ENCODE measurements at places on chromosomes 13 and 19. TPM values are rescaled to one million over a fixed set of nuclear protein-coding genes. Genes with fewer than 3 reads are reported as not detected.

GRCh38 chr13:84238381-84238780 lies 356.1 kb upstream of the SLITRK1 start:
- DNase-seq, result no peak

GRCh38 chr19:5607318-5608275 lies 15.0 kb downstream of the SAFB2 start:
- DNase-seq, result no peak

DNA sequence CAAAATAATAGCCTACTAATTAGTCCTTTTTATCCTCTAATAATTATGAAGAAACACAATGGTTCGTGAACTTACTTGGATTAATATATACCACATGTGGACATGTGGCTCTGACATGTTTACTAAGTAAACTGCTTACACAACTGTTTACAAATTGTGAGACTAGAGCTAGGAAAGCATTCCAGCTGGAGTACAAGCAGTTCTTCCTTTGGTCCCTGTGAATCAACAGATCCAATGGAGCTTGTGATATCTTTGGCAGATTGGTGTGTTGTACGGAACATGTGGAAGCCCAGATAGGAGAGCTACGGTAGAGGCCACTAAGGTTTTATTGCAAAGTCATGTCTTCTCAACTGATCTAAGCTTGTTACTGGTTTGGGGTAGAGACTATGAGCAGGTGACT lies 145.5 kb upstream of the SPRY2 start:
- DNase-seq, result no peak

GRCh38 chr13:76953968-76954367 lies 5.7 kb downstream of the ACOD1 start:
- DNase-seq, result no peak

Gene ETV2
- 0.39 TPM for total RNA-seq

Gene SBK2
- total RNA-seq, result not detected

Gene MYADM
- total RNA-seq, result 26.7 TPM

DNA sequence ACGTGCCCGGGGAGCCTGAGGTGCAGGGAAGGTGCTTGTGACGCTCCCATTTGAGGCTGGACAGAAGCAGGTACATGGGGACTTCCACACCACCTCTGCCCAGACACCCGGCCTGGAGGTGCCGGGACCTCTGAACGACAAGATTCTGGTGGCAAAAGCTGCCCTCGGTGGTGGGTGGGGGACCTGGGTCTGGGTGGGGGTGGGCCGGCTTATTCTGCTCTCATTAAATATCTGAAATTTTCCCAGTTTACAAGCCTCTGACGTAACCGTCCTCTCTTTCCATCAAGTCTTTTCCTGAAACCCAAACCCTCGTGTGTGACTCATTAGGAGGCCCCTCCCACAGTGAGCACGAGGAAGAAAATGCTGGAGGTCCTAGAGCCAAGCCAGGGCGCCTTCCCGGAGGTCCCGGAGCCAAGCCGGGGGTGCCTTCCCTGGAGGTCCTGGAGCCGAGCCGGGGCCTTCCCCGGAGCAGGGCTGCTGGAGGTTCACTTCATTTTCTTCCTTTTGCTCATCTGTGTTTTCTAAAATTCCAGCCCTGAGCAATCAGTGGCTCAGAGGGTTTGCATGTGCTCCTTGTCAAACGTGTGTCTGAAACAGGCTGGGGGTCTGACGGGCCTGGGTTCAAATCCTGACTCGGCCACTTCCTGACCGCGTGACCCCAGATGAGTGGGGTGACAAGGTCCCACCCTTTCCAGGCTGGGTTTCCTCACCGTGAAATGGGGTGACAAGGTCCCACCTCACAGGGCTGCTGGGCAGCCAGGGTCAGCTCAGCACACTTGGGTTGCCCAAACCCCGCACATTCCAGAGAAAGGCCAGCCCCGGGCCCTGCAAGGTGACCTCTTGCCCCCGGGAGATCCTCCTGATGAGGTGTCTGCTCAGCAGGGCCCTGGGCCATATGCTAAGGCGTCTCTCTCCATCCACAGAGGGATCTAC lies 10.0 kb downstream of the CFD start:
- peak; percentile 85 for DNase-seq

Gene SAE1
- 272 TPM for total RNA-seq

DNA sequence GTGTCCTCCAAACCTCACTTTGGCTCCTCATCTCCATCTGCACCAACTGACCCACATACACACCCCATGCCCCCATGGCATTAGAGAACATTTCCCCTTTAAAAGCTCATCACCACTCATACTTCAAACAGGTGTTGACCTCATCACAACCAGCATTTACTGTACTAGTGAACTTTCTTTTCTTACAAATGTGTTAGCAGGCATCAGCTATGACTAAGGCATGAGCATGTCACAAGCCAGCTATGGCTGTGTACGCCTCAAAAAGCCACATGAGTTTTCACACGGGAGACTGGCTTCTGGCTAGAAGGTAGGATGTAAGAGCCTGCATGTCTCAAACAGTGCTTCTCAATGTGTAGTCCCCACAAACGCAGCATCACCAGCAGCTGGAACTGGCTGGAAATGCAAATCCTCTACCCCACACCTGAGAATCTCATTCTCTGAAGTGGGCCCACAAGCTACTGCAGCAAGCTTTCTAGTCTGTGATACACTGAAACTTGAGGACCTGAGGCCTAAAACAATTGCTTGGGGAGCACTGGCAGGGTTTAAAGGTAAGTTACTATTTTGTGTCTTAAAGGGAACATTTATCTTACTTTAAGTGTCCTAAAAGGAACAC lies 66.8 kb downstream of the TUBGCP3 start:
- DNase-seq, result no peak

DNA sequence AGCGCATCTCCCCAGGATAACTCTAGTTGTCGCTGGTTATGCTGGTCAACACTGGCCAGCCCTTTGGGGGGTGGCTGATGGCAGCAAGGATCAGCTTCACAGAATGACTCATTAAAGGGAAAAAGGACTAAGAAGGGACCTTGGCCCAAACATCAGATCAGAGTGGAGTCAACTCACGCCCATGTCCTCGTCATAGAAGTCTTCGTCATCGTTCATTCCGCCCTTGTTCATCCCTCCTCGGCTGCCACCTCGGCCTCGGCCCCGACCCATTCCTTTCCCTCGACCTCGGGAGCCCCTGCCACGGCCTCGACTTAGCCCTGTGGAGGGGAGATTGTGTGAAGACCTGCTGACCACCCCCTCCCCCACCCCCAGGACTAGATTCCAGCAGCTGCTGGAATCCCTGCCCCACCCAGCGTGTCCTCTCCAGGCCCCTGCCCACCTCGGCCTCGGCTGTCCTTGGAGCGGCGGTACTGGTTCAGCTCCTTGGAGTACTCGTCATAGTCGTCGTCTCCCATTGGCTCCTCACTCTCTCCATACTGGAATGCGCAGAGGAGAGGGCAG lies 28.6 kb downstream of the ZC3H4 start:
- DNase-seq, result no peak

DNA sequence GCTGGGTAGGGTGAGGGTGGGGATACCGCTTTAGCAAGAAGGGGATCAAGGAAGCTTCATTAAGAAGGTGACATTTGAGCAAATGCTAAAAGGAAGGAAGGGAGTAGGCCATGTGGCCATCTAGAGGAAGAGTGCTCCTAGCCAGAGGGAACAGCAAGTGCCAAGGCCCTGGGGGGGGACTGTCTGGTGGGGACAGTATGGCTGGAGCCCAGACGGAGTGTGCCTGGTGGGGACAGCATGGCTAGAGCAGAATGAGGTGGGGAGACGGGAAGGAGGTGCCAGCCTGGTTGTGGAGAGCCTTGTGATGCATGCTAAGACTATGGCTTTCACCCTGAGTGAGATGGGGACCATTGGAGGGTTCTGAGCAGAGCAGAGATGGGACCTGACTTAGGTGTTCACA lies 2.1 kb upstream of the TGFB1 start:
- no peak for DNase-seq

DNA sequence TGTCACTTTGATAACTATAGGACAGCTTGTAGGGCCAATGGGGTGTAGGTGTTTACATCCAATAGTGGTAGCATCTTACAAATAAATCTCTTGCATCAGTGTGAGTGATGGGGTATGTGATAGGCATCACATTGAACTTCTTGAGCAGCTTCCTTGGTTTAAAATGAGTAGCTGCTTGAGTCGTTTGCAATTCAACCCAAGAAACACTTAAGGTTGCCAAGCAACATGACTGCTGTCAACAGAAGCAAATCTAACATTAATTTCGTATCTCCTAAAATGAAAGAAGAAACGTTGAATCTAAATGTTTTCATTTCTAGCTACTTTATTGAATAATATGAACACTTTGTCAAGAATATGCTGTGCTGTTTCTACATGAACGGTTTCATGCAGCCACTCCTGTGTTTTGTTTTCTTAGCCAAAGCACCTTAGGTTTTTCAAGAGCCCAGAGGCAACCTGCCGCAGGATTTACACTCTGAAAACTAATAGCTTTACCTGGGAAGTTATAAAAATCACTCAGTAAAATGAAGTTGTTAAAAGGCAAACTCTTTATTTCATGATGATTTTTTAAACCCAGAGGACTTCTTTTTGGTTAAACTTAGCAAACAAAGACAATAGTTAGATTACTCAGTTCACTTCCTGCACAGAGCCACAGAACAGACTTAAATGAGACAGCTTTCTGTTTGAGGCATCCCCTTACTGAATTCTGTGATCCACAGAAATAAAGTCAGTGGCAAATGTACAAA lies 305.2 kb downstream of the MTUS2 start:
- DNase-seq, result no peak

Gene SOHLH2
- total RNA-seq, result not detected

DNA sequence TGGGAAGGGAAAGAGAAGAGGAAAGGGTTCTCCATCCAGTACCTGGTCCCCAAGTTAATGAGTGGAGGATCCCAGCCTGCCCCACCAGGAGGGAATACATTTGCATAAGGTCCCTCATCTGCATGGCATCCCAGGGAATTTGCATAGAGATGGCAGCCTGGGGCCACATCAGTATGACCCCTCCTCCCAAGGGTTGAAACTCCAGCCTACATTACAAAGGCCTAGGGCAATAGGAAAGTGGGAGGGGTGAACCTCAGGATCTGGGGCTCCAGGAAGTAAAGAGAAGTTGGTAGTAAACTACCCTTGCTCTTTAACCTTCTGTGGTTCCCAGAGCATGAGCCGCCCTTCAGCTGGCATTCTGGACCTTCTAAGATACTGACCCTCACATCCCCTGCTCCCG lies 6.8 kb upstream of the NECTIN2 start:
- DNase-seq, result no peak

Gene MEGF8
- total RNA-seq, result 12.9 TPM

GRCh38 chr19:2059422-2060201 lies 8.6 kb upstream of the MKNK2 start:
- peak; percentile 88 for DNase-seq

Gene LIM2
- total RNA-seq, result not detected

Gene FAM124A
- total RNA-seq, result 0.10 TPM

DNA sequence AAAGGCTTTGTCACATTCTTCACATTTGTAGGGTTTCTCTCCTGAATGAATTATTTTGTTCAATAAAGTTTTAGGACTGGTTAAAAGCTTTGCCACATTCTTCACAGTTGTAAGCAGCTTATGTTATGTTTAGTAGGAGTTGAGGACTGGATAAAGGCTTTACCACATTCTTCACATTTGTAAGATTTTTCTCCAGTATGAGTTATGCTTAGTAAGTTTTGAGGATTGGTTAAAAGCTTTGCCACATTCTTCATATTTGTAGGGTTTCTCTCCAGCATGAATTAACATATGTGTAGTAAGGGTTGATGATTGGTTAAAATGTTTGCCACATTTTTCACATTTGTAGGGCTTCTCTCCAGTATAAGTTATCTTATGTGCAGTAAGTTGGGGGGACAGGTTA lies 79.9 kb downstream of the ZNF431 start:
- DNase-seq, result no peak

GRCh38 chr13:24112791-24113190 lies 47.7 kb upstream of the SPATA13 start:
- DNase-seq, result no peak

GRCh38 chr13:38849315-38849714 lies 141.3 kb downstream of the STOML3 start:
- DNase-seq, result peak; percentile 2

Gene LACC1
- 15.7 TPM for total RNA-seq

DNA sequence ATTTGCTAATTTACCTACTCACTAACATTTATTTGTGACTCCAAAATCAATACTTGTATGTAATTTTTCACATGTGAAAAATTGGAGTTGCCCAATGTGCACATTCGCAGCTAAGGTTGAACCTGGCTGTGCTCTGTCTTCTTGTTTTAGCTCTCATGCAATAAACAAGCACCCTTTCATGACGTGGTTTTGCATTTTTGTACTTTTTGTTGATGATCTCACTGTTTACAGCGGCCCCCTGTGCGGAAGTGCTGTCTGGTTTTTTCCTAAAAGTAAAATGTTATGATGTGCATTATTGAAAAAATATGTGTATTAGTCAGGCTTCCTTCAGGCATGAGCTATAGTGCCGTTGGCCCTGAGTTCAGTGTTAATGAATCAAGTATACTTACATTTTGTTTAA lies 18.1 kb downstream of the DGKH start:
- DNase-seq, result no peak

- no peak for DNase-seq
Measured at GRCh38 chr19:12126707-12127106, 13.4 kb downstream of the ZNF20 start.

Gene MBD3L3
- total RNA-seq, result not detected

Gene LILRA2
- total RNA-seq, result not detected

- DNase-seq, result no peak
Measured at GRCh38 chr19:929891-930258, 4.0 kb downstream of the ARID3A start.

DNA sequence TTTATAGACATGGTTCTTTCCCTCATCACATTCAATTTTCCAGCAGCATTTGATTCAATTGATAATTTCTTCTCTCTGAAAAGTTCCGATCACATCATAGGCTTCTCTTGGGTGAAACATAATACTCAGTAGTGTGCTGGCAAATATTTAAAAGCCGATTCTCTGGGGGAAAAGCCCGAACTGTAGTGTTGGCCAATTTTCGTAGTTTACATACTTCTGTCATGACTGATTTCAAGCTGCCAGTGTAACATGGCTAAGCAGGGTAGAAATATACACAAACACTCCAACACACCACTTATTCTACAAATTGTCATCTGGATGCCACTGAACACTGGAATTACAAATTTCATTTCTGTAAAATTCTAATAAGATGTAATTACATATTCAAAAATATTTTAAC lies 56.1 kb upstream of the FREM2 start:
- DNase-seq, result no peak

GRCh38 chr13:106480351-106480910 lies 55.0 kb downstream of the EFNB2 start:
- DNase-seq, result no peak

DNA sequence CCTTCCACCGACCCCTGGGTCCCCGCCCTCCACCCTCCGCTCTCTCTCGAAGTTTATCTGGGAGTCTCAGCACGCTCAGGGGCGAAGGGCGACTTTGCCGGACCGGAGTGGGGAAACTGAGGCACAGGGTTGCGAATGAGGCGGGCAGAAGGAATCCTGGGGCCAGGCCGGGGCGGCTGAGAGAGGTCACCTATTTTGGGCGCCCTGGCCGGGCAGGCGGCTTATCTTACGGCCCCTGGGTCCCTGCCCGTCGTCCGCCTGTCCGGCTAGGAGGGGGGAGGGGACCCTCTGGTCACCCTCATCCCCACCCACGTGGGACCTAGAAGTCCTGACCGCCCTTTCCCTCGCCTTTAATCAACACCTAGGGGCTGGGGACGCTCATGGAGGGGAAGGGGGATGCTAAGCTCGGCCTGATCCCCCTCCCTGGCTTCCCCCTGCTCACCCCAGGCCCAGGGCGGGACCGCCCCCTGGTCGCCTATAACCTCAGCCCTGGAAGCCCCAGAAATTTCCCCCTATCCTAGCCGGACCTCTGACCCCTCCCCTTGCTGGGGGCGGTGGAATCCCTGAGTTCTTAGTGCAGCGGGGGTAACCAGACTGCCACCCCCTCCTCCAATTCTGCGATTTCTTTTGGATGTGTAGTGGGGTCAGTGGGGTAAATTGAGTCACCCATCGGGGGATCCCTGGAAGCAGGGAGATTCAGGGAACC lies 556 bp downstream of the TRIP10 start:
- peak; percentile 32 for DNase-seq

Gene FPR2
- total RNA-seq, result 8.1 TPM

Gene TMEM221
- total RNA-seq, result not detected
